ENCODE measurements at places on chromosomes 11 and 22.

- DNase-seq, result no peak
Observed at GRCh38 chr22:47442821-47443220, 680.4 kb downstream of the TBC1D22A start.

- DNase-seq, result no peak
Observed at GRCh38 chr11:46378811-46379481, 2.5 kb upstream of the MDK start.

DNA sequence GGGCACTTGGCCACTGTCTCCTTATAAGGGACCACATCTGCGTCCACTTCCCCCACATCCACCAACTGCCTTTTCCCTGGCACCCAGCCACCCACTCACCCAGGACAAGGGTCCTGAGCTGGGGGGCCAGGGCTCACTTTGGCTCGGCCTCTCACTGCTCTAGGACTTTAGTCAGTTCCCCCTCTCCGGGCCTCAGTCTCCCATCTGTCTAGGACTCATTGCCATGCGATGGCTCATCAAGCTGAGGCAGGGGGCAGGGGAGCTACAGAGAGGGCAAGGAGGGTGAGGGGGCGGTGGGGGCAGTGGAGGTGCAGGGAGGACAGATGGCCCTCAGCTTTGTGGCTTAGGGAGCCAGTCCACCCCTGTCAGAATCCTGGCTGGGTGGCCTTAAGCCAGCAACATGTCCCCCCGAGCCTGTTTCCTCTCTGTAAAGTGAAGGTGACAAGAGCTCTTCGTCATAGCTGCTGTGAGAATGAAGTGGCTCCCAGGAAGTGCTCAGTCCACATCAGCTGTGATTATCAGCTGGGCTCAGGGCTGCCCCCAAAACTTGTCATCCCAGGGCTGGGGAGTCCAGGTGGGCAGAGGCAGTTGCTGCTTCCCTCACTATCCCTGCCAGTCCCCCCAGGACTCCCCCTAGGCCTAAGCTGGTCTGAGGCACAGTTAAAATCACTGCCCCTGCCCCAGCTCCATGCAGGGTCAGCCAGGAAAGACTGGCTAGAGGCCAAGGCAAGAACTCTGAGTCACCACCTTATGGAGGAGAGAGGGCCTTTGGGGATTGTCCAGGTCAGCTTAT, 14.9 kb downstream of the RAC2 start:
- DNase-seq, result no peak

GRCh38 chr11:39780131-39780530, 1679.3 kb downstream of the LRRC4C start:
- no peak for DNase-seq

DNA sequence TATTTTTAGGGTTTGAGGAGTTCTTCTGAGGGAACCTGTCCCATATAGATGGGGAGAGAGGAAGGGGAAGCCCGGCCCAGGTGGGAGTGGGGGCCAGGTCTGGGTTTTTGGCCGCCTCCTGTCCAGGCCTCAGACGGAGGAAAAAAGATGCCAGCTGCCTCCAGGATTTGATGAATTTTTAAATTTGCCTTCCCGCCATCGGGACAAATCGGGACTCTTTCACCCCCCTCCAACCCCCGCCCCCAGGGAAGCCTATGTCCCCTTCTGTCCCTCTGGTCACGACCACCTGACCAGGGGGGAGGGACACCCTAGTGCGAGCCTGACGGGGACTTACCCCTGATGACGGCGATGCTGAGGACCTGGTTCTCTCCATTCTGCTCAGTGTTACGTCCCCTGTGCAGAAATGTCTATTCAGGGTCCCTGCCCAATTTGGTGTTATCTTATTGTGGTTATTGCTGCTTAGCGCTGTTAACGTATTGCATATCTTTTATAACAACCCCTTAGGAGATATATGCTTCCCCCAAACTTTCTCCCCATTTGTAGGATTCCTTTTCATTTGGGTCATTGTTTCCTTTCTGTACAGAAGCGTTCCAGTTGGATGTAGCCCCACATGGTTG, 115.9 kb upstream of the GRK3 start:
- DNase-seq, result no peak

GRCh38 chr22:19870153-19871022, 15.7 kb upstream of the GNB1L start:
- no peak for DNase-seq

- no peak for DNase-seq
Observed at GRCh38 chr22:44889255-44889878, 120.4 kb downstream of the PHF21B start.

DNA sequence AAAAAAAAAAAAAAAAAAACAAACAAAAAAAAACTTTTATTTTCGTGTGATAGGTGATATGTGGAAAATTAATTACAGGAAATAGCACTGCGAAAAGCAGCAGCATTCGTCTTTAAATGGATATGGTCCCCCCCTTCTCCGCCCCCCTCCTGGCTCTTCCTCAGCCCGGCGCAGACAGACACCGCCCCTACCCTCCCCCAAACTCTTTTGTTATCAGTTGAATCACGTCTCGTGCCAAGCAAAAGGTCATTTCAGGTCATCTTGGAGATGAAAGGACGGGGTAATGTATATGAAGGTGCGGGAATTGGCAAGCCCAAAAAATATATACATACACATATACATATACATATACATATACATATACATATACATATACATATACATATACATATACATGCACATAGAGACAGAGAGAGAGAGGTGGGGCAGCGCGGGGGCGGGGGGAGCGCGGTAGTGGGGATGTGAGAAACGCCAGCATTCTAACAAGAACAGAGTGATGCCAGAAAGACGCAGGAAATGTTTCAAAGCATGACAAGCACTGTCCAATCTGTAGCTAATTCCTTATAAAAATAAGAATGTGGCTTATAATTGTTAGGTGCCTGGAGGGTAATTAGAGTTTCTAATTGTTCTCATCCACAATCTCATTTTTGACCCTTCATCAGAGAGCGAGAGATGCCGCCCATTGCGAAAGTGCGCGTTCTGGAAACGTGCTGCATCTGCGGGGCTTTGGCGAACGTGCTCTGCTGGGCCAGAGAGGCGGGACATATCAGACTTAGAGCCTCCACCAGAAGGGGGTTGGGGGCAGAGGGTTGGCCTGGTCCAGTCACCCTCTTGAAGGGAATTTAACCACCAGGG, 214.5 kb upstream of the UBASH3B start:
- no peak for DNase-seq

DNA sequence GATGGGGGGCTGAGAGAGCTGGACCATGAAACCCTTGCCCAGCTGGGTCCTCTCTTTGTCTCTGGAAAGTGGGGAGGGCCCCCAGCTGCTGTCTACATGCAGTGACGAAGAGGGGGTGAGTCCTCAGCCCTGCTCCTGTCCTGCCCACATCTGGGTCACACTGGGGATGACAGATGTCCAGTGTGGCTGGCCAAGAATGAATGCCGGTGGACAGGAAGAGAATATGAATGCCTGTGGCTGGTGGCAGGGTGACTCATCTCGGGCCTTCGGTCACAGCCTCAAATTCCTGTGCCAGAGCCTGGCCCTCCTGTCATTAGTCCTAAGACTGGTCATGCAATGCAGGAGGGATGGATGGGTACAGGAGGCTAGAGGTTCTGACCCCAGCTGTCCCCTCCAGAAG, 2.2 kb upstream of the PNPLA3 start:
- DNase-seq, result no peak

GRCh38 chr22:27842201-27842600, 40.6 kb upstream of the MN1 start:
- DNase-seq, result no peak

DNA sequence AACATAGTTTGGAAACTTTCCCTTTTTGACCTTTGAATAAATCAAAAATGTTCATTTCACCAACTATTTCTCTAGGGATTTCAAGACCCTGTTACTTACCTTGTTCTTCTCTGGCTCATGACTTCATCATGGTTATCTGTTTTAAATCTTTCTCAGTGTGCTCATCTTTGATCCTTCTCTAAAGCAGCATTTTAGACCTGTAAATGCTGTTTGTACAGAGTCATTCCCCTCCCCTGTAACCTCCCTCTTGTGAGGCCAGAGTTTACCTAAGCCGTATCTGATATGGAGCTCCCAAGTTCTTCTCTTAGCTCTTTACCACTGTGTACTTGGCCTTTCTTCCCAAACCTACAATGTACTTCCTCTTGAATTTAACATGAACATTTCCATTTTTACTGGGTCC, 56.0 kb downstream of the ACER3 start:
- no peak for DNase-seq

DNA sequence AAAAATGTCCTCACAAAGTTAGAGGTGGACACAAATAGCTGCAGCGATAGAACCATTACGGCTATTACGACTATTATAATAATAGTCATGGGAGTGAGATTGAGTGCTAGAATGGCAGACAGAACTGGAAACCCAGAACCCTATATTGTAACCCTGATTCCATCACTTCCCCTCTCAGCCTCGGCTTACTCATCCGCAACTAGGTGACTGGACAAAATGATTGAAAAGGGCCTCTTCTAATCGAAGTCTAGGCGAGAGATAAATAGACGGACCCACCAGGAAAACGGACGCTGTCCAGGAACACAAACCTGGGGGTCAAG, 629 bp downstream of the PSMA1 start:
- DNase-seq, result peak; percentile 34

DNA sequence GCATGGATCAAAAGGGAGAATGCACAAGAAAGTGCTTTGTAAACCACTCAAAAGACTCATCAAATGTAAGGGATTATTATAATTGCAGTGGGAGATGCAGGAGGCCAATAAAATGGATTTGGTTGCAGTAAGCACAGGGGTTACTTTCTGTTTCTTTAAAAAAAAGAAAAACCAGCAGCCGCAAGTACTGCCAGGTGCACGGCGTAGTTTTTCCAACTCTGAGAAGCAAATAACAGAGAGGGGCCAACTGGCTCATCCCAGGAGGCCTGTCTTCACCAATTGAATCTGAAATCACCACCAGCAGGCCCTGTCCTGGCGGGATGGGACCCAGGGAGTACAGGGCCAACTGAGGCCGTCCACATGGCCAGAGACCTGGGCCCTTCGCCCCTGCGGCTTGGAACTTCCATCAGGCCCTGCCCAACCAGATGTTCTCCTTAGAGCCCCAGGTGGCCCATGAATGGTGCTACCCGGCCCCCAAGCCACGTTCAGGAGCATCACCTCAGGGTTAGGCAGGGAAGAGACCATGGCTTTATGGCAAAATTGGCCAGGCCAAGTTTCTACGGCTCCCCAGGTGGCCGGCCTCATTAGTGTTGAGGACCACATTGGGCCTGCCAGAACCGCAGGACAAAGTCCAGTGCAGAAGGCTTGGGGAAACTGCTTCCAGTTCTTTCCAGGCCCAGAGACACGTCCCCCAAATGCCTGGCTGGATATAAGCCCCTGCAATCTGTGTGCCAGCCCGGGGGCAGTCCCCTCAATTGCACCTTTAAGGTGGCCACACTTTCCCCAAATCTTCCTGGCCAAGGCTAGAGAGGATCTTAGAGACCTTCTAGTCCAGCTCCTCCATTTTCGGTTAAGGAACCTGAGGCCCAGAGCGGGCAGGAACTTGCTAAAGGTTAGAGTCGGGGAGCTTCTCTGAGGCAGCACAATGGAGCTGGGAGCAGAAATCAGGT, 61.7 kb downstream of the CHRDL2 start:
- no peak for DNase-seq

DNA sequence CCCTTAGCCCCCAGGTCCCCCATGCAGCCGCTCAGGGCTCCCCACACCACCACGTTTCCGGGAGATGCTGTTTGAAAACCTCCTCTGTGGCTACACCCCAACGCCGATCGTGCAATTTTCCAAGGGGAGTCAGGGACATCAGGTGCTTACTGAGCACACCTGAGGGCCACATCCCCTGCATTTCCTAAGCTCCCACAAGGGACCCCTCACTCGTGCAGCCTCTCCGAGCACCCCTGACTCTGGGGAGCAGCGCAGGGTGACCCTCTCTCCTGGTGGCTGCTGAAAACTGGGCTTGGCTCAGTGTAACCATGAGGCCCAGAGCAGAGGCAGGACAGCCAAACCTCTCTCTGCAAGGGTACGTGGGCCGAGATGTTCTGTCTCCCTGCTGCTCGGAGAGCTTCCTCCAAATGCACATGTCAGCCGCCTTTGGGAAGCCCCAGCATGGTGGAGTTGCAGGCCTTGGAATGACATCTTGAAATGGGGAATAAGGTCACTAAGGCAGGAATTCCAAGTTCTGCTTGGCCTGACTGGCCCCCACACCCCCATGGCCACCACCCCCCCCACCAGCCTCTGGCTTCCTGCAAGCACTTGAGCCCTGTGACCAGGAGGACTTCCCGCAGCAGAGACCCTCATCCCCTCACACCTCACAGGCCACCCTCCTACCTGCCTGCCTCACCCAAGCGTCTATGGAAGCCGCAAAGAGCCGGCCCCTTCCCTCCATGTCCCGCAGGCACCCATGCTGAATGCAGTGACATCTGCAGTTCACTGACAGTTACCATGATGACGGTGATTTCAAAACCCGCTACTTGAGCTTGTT, 257.4 kb downstream of the BRD1 start:
- no peak for DNase-seq

- DNase-seq, result no peak
Observed at GRCh38 chr22:45192701-45193187, 29.0 kb downstream of the NUP50 start.

DNA sequence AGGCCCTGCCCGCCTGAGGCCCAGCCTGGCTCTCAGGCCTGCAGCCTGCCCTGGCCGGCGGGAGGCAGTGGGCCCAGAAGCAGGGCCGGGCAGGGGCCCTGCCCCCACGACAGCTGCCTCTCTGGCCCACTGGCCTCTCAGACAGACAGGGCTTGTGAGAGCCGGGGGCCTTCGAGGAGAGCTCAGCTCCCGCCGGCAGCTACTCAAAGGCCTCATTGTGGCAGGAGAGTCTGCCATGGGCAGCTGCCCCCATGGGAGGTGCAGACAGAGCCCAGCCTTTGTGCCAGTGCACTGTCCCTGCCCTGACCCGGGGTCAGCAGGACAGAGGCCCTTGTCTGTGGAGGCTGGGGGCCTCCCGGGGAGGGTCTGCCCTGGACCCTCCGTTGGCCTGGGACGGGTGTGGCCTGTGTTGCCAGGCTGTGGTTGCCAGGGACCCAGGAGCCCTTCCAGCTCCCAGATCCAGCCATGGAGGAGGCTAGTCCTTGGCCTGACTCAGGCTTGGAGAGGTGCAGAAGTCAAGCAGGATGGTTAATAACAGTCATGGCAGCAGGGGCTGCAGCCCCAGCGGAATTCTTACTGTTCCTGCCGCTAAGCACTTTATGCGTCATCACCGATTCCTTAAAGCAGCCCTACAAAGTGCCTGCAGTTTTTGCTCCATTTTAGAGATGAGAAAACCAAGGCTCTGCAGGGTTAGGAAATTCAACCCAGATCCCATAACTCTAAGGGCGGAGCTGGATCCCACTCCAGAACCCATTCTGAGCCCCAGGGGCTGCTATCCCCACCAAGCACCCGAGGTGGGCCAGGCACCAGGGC, 12.5 kb downstream of the FLRT1 start:
- DNase-seq, result no peak

Measured in AML-193 (cell line).